ENCODE measurements at places on chromosomes 3 and 15. TPM values are rescaled to one million over a fixed set of nuclear protein-coding genes. Genes with fewer than 3 reads are reported as not detected.

DNA sequence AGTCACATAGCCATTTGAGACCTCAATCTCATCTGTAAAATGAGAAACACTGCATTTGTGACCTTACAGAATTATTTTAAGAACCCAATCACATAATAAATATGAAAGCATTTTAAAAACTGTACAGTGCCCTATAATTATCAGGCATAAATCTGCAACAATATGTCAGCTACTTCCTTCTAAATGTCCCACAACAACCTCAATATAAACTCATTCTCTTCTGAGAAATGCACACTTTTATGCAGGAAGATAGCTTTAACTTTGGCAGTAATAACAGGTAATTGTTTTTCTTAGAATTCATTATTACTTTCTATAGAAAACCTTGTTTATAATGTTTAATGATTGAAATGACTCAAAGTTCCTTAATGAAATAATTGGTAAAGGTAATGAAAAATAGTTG lies 400.7 kb upstream of the AGTR1 start:
- no peak for DNase-seq

The ZNF620 gene
- 2.3 TPM for total RNA-seq

GRCh38 chr3:18100121-18100520 lies 325.0 kb downstream of the SATB1 start:
- no peak for DNase-seq

- no peak for DNase-seq
These were observed 9.5 kb upstream of the NR2F2 start for GRCh38 chr15:96320703-96321638.

GRCh38 chr15:76991048-76991447 lies 3.9 kb upstream of the PSTPIP1 start:
- no peak for DNase-seq

The ACTL6A gene
- total RNA-seq: 84.5 TPM

DNA sequence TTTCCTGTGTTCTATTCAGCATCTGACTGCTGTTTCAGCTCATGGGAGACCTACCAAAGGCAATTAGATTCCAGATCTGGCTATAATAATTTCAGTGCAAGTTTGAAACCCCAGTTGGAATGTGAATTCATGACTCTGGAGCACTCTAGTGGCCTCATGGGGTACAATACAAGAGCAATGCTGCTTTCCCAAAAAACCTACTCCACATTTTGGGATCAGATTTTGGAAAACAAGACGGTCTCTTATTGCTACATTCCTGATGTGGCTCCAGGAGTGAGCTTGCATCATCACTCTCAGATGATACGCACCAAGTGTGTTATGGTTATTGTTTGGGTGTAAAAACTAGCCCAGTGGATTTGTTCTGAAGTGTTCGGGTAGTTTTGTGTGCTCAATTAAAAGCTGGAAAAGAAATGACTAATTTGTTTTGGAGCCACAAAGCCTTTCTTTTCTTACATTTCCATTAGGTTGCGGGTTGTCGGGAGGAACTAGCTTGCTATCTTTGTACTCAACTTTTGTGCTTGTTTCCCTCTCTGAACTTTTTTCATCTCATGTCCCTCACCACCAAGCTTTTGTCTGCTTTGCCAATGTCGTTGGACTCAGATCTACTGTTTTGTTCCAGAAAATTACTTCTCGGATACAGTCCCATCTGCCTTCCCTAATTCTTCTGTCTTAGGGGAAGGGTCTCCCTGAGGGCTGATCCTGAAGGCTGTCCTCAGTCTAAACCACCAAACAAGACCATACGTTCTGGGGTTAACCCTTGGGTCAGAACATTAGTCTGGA lies 272.1 kb downstream of the BBX start:
- peak; percentile 62 for DNase-seq

Measured in SK-MEL-5 (cell line).